ENCODE measurements at places on chromosomes 2 and 18. TPM values are rescaled to one million over a fixed set of nuclear protein-coding genes. Genes with fewer than 3 reads are reported as not detected.

DNA sequence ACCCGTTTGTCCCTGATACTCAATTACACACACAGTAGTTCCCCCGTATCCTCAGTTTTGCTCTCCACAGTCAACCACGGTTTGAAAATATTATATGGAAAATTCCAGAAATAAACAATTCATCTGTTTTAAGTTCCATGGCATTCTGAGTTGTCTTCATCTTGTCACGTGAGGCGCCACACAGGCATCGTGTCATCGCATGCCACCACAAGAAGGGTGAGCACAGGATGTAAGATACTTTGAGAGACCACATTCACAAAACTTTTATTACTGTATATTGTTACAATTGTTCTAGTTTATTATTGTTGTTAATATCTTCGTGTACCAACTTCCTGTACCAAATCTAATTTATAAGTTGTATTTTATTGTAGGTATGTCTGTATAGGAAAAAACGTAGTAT, 17.7 kb downstream of the ADNP2 start:
- no peak for DNase-seq

Gene GCG
- not detected for total RNA-seq

- DNase-seq, result no peak
Measured at GRCh38 chr18:74377776-74378175, 62.1 kb downstream of the C18orf63 start.

- DNase-seq, result no peak
Measured at GRCh38 chr2:23312996-23313606, 71.9 kb upstream of the KLHL29 start.

DNA sequence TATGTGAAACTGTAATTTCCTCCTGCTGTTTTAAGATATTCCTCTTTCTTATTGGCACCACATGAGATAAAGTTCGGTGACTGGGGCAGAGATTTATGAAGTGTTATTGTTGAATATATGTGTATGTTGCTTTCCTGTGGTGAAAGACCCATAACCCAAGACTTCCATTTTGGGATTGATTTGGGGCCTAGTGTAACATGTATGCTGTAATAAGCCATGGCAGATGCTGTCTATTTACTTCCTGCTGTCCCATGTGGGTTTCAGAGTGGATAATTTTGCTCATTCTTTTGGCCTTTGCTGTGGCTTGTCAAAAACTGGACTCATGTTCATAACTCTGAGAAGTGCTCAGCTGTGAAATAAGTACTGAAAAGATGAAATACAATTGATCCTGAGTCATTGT, 10.8 kb upstream of the MYO1B start:
- DNase-seq, result no peak

Gene TNS1
- total RNA-seq, result 720 TPM

Gene BMP10
- total RNA-seq, result 5,642 TPM

- peak; percentile 94 for DNase-seq
Measured at GRCh38 chr2:98508709-98509066, 64.0 kb downstream of the INPP4A start.
